H4 (cell line): ENCODE measurements at places on chromosomes 5 and 9. TPM values are rescaled to one million over a fixed set of nuclear protein-coding genes. Genes with fewer than 3 reads are reported as not detected.

IRX2 gene
- total RNA-seq: 0.10 TPM in 1 of 2 replicates, not detected in the other

EPB41L4B gene
- total RNA-seq: 1.4 and 3.5 TPM in 2 replicates

TSSK1B gene
- not detected in 2 replicates for total RNA-seq

PCDHB2 gene
- 15.0 and 26.2 TPM in 2 replicates for total RNA-seq

STK32A gene
- total RNA-seq: 0.04 and 0.77 TPM in 2 replicates

IRX4 gene
- not detected in 2 replicates for total RNA-seq
